ENCODE measurements at places on chromosomes 7 and 10. TPM values are rescaled to one million over a fixed set of nuclear protein-coding genes. Genes with fewer than 3 reads are reported as not detected.

The POU6F2 gene
- total RNA-seq = not detected

The PRTFDC1 gene
- total RNA-seq = 0.57 TPM

The OR2A42 gene
- not detected for total RNA-seq

The ARL5B gene
- total RNA-seq = 14.4 TPM

The KCNMA1 gene
- not detected for total RNA-seq

The POM121C gene
- total RNA-seq = 82.7 TPM

The AGAP6 gene
- 27.6 TPM for total RNA-seq

The GIMAP1 gene
- total RNA-seq = 4.9 TPM

The SORBS1 gene
- total RNA-seq = 0.73 TPM

DNA sequence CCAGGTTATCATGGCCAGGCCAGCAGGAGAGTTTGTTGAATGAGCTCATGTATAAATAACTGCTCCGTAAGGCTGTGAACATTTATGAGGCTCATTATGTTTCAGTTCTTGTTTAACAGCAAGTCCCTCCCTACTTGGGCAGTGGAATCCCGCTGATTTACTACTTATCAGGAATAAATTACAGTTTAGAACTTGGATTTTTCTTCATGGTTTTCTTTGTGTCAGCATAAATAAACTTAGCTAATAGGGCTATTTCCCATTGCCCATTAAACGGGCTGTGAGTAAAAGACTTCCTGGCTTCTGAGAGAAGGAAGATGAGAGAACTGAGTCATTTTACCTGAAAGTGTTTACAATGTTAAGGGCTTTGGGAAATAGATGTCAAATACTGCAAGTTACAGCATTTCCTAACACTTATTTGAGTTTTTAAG lies 701.6 kb upstream of the ANKRD30A start:
- H3K4me3 ChIP-seq = no peak overlapping the region
- no peak for DNase-seq
- H3K36me3 ChIP-seq = no peaks in the 10 kb centered on the region
- H3K27me3 ChIP-seq = no peaks in the 10 kb centered on the region

- DNase-seq = no peak
- no peak overlapping the region for H3K4me3 ChIP-seq
- peaks cover 5% of the 10 kb centered on the region for H3K27me3 ChIP-seq
- H3K4me1 ChIP-seq = peaks cover 9% of the 10 kb centered on the region
Measured at GRCh38 chr10:29588629-29589421, 45.9 kb downstream of the SVIL start.

DNA sequence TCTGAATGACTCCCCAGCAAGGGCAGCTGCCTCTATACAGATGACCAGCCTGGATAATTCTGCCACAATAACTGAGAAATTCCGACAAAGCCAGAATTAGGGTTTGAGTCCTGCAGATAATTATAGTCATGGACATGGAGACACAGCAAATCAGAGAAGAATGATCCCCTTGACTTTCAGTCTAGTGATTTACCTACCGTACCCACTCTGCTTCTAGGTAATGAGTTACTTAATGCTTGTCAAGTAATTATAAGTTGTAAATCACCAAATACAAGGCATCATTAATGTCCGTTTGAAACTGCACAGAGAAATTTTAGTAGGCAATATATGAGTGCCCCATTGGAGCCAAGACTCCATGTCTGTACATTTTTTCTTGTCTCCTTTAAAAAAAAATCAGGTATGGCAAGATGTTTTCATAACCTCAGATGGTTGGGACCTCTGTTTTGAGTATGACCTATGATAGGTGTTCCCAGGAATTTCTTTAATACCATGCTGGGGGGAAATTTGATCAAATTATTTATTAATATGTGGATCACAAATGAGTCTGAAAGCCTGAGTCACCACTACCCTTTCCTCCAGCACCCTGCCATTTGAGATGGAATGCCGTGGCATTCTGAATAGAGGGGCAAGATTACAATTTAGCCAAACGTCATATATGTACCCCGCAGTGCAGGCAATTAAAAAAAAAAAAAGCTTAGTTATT lies 5.5 kb upstream of the ARID5B start:
- H3K36me3 ChIP-seq = no peaks in the 10 kb centered on the region
- H3K4me1 ChIP-seq = peaks cover 38% of the 10 kb centered on the region
- peaks cover 3% of the 10 kb centered on the region for H3K27me3 ChIP-seq

GRCh38 chr7:6157685-6158423 lies 114.6 kb downstream of the CYTH3 start:
- no peak for DNase-seq
- peaks cover 22% of the 10 kb centered on the region for H3K36me3 ChIP-seq
- H3K27ac ChIP-seq = no peak overlapping the region
- no peak overlapping the region for H3K4me3 ChIP-seq

GRCh38 chr7:24521917-24522623 lies 51.2 kb upstream of the PALS2 start:
- no peak overlapping the region for H3K27ac ChIP-seq
- H3K4me3 ChIP-seq = no peak overlapping the region
- H3K36me3 ChIP-seq = no peaks in the 10 kb centered on the region

GRCh38 chr10:59036311-59037017 lies 140.0 kb upstream of the PHYHIPL start:
- no peak overlapping the region for H3K4me3 ChIP-seq
- DNase-seq = no peak
- H3K4me1 ChIP-seq = no peaks in the 10 kb centered on the region
- no peaks in the 10 kb centered on the region for H3K27me3 ChIP-seq
- H3K27ac ChIP-seq = no peak overlapping the region
- no peaks in the 10 kb centered on the region for H3K36me3 ChIP-seq

DNA sequence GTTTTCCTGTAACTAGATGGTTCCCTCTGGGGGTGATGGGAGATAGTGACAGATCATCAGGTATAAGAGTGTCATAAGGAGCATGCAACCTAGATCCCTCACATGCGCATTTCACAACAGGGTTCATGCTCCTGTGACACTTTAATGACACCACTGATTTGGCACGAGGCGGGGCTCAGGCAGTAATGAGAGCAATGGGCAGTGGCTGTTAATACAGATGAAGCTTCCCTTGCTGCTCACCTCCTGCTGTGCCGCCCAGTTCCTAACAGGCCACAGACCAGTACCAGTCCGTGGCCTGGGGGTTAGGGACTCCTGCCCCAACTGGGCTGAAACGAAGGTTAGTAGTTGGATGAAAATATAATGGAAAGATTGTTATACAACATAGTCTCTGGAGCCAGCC lies 201.6 kb upstream of the LRRN3 start:
- no peak for DNase-seq
- no peak overlapping the region for H3K4me3 ChIP-seq
- H3K27me3 ChIP-seq = no peaks in the 10 kb centered on the region
- peaks cover 3% of the 10 kb centered on the region for H3K36me3 ChIP-seq
- peaks cover 10% of the 10 kb centered on the region for H3K4me1 ChIP-seq
- H3K27ac ChIP-seq = no peak overlapping the region

DNA sequence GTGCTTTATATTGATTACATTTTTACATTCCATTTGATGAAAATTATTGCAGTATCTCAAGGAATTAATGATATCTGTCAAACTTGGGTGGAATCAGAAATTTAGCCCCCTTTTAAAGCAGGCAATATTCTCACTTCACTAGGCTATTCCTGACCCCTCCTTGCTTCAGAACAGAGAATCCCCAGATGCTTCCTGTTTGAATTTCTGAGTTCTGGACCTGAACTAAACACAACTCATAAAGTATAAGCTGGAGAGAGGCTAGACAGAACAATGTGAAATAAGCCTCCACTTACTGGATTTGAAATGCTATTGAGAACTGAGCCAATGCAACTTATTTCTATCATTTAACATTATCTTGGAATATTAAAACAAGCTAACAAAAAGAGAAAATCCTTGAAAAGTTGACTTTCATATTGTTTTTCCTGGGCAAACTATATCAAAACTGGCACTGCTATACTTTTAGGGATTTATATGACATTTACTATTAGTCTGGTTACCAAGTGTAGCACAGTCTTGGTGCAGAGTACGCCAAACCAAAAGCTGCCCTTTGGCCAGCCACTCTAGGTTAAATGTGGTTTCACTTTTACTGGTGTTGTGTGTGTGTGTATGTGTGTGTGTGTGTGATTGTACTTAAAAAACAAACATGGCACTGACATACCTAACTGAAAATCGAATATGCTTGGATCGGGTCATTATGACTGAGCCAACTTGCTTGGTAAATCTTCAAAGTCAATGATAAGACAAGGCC lies 19.0 kb upstream of the AGMO start:
- H3K36me3 ChIP-seq = no peaks in the 10 kb centered on the region
- no peaks in the 10 kb centered on the region for H3K27me3 ChIP-seq

DNA sequence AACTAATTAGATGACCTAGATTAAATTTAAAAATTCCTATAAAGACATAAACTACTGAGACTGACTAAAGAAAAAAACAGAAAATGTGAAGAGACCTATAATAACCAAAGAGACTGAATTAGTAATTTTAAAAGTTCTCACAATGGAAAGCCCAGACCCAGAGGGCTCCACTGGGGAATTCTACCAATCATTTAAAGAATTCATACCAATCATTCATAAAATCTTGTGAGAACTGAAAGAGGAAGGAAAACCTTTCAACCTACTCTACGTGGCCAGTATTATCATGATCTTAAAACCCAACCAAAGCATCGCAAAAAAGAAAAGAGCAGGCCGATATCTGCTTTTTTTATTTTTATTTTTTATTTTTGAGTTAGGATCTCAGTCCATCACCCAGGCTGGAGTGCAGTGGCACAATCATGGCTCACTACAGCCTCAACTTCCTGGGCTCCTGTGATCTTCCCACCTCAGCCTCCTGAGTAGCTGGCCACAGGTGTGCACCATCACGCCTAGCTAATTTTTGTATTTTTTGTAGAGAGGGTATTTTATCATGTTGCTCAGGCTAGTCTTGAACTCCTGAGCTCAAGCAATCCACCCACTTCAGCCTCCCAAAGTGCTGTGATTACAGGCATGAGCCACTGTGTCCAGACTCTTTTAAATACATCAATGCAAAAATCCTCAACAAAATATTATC lies 48.6 kb downstream of the DGKI start:
- H3K4me1 ChIP-seq = no peaks in the 10 kb centered on the region
- no peak overlapping the region for H3K27ac ChIP-seq
- DNase-seq = no peak
- no peaks in the 10 kb centered on the region for H3K36me3 ChIP-seq
- H3K4me3 ChIP-seq = no peak overlapping the region

- H3K4me1 ChIP-seq = no peaks in the 10 kb centered on the region
- H3K36me3 ChIP-seq = no peaks in the 10 kb centered on the region
- H3K27me3 ChIP-seq = peaks cover 5% of the 10 kb centered on the region
- DNase-seq = no peak
- no peak overlapping the region for H3K27ac ChIP-seq
Measured at GRCh38 chr10:33421789-33422462, 87.5 kb upstream of the NRP1 start.

DNA sequence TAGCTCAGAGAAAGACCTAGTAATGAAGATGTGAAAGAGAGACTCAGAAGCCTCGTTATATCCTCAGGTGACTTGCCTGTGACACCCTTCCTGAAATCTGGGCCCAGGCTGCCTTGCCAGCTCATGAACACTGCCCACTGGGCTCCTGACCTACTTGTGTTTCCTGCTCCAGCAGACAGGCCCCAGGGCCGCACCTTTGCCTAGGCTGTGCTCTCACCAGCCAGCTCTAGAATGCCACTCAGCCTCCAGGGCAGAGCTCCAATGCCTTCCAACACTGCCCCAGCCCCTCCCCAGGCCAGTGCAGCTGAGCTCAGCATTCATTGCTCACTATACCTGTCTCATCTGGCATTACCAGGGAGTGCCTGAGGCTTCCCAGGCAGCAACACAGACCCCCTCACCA lies 94.3 kb downstream of the DLG5 start:
- H3K4me1 ChIP-seq = peaks cover 26% of the 10 kb centered on the region
- no peaks in the 10 kb centered on the region for H3K27me3 ChIP-seq
- H3K4me3 ChIP-seq = no peak overlapping the region
- DNase-seq = no peak
- no peaks in the 10 kb centered on the region for H3K36me3 ChIP-seq

DNA sequence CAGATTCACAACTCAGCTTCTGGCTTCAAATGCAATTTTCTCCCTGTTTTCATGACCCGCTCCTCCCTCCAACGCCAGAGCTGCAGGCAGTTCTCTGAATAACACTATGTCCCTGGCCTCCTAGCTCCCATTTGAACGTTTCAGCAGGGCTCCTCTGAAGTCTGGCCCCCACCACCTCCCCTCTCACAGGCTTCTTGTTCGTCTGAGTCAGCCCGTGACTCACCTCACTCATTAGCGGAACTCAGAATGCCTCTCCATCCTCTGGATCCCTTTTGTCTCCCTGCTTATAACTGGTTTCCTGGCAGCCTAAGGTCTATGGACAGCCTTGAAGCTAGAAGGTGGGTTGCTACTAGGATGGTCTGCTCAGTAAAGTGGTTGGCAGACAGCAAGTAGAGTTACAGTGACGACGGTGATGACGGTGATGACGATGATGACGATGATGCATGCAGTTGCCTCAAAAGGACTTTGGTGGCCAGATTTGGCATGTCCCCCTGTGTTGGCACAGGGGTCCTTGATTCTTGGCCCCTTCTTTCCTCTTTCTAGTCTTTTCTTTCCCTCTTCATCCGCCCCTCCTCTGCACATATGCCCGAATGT lies 83.3 kb upstream of the MKLN1 start:
- no peaks in the 10 kb centered on the region for H3K36me3 ChIP-seq
- H3K4me1 ChIP-seq = no peaks in the 10 kb centered on the region
- no peak for DNase-seq
- H3K27me3 ChIP-seq = peaks cover 5% of the 10 kb centered on the region
- no peak overlapping the region for H3K4me3 ChIP-seq

DNA sequence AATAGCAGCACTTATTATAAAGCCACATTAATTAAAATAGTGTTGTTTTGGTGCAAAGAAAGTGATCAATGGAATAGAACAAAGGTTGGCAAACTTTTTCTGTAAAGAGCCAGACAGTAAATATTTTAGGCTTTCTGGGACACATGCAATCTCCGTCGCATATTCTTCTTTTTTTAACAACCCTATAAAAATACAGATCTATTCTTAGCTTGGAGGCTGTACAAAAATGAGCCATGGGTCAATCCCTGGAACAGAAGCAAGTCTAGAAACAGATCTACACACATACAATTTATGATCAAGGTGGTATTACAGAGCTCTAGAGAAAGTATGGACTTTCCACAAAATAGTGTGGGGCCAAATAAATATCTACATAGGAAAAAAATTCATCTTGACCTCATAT lies 71.8 kb downstream of the ARHGAP21 start:
- peaks cover 10% of the 10 kb centered on the region for H3K4me1 ChIP-seq
- no peak overlapping the region for H3K27ac ChIP-seq
- H3K4me3 ChIP-seq = no peak overlapping the region
- no peaks in the 10 kb centered on the region for H3K27me3 ChIP-seq
- DNase-seq = no peak

GRCh38 chr10:76641215-76641614 lies 996.4 kb downstream of the KCNMA1 start:
- no peak for DNase-seq
- no peak overlapping the region for H3K4me3 ChIP-seq
- H3K27ac ChIP-seq = no peak overlapping the region

DNA sequence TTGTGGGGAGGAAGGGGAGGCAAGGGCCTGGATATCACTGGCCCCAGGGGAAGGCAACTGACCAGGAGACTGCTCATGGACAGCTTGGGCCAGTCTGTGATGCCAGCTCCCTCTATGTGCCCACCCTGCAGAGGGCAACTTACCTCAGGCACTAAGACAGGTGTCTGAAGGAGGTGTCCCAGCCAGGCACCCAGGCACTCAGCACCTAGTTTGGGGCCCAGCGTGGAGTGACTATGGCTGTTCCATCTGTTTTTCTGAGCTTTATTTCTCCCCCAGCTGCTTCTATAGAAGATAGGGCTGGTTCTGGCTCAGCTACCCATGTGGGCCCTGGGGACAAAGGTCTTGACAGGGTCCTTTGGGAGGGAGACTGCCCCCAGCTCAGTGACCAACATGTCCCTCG lies 150.6 kb upstream of the PCBD1 start:
- DNase-seq = no peak
- no peaks in the 10 kb centered on the region for H3K4me1 ChIP-seq
- H3K36me3 ChIP-seq = no peaks in the 10 kb centered on the region
- H3K27ac ChIP-seq = no peak overlapping the region
- H3K4me3 ChIP-seq = no peak overlapping the region

Data from activated T-helper 1 cell treated with anti-CD3 and anti-CD28 coated beads, Interleukin-12 subunit alpha, Interleukin-12 subunit beta, Interleukin-2, Interleukin-4 antibody, amounts not matched to agents 30 ng/mL and 10 ng/mL and 1 ng/mL, durations not matched to agents 14 hours and 24 hours and 36 hours (primary cell).